GM12892 (cell line): ENCODE measurements at places on chromosomes 5 and 9.

DNA sequence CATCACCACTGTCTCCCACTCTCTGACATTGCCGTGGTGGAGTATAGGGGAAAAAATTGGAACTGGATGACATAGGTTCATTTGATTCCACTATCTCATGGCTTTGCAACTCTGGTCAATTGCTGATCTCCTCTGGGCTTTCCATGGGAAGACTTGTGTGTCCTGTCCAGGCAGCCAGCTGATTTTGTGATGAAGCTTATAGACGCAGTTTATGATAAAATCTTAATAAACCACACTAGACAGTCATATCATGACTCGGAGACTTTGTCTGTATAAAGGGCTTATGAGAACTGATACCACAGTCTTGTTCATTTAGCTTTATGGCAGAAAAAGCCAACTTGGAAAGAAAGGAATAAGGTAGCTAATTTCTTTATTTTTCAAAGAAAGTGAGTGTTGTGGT is 296.5 kb downstream of the MAST4 start:
- DNase-seq: no peak

DNA sequence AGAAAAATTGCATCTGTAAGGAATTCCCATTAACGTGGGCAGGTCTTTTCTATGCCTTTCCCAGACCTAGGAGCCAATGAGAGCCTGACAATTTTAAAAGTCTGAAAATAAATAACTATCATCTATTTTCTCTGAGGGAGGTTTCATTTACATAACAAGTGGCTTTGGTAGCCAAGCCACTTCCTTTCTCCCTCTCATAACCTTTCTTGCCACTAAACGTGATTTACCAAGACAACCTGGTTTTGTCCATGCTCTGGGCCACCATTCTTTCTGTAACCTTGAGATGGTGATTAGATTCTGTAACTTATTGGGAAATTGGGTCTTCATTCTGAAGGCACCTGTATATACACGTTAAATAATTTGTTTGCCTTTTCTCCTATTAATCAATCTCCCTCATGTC is 1046.9 kb downstream of the CDH12 start:
- DNase-seq: no peak

- no peak for DNase-seq
These were observed 26.3 kb upstream of the TENT4A start for GRCh38 chr5:6686915-6687409.

DNA sequence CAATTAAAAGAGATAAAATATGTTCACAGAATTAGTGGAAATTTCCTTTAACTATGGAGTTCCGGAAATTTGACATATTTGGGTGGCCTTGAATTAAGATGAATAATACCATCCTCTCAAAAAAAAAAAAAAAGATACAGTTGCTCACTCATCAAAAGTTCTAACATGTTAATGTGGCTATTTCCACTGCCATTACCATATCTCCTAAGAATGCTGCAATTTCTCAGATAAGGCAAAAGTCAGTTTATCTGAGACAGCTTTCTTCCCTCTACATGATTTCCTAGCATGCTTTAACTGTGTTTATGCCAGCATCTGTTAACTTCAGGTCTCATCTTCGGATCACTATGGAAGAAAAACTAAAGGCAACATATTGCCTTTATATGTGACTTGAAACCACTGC is 2.6 kb downstream of the FASTKD3 start:
- no peak for DNase-seq

DNA sequence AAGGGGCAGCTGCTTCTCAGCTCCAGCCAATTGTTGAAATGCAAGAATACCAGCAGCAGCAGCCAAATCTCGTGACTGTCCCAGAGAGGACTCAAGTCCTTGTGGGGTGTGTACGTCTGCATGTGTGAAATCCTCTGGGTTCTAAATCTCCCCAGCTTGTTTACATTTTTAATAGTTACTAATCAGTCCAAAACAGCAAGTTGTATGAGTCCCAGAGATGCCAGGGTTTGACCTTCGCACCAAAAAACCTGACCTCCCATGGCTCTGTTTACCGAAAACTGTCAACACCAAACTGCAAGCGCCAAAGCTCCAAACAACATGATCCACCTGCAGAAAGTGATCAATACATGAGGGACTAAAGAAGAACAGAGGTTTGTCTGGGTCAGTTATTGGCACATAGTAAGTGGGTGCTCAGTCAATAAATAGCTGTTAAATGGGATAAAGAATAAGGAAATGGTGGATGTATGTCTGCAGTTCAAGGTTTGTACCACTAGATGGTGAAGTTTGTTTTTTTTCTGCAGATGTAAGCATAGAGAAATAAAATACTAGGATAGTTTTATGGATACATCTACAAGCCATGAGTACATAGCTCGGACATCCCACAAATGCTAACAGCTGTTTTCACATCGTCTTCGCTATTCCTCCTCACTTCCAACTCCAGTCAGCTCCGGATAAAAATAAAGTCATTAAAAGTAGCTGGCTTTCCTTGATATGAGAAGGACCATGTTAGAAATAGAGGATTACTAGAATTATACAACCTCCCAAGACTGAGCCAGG is 85.3 kb upstream of the ADRB2 start:
- DNase-seq: no peak

DNA sequence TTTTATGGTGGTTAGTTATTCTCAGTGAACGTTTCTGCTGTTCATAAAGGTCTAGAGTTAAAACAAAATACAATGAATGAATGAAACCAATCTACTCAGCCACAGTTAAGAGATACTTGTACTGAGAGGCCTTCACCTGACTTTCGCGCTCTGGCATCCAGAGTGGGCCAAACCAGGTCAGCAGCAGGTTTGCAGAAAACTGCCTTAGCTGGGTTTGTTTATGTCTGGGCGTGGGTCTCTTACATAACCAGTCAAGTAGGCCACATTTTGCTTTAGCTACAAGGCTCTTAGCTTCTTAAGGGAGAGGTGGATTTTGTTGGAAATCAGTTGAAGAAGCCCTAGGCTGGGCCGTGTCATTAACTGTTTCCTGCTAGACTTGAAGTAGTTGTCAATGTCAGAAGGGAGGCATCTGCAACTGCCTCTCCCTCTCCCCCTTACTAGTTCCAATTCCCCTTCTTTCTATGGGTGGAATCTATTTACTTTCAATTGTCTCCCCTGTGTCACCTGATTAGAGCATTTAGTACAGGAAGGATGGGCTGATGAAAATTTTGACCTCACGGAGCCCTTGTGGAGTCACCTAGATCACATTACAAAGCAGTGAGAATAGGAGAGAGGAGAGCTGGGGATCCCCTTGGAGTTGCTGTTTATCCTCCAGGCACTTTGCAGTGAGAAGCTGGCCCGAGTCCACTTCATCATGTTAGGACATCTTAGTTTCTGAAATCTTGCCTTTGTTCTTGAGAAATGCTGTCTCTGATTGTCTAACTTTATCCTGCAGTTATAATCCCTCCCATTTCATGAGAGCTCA is 200.5 kb downstream of the ARHGEF28 start:
- DNase-seq: no peak

DNA sequence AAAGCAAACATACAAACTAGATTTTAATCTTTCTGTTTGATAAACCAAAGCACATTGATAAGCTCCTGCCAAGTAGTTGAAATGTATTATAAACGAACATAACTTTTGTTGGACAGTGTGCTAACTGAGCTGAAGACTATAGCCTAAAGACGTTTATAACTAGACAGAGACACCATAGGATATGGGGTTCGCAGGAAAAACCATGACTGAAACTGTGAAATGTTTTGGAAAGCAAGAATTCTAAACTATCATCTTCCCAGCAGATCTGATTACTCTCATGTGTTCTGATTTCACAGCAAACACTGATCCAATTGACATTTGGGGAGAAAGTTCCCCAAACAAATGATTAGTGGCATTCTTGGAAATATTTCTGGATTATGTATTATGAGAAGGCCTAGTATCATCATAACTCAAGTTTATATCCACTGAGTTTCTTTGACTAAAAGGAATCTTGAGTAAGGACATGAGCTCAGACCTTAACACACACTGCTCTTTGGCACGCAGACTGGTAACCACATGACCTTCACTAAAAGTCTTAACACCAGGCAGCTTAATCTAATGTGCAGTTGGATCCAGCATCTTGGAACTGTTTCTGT is 375.2 kb downstream of the ZNF608 start:
- DNase-seq: no peak

GRCh38 chr9:4137681-4138099 is 162.2 kb downstream of the GLIS3 start:
- DNase-seq: no peak

- no peak for DNase-seq
These were observed 10.0 kb downstream of the ALG2 start for GRCh38 chr9:99211746-99212145.

GRCh38 chr5:178595150-178595549 is 5.0 kb upstream of the COL23A1 start:
- no peak for DNase-seq

GRCh38 chr5:124027441-124027840 is 515.5 kb downstream of the CSNK1G3 start:
- DNase-seq: no peak

DNA sequence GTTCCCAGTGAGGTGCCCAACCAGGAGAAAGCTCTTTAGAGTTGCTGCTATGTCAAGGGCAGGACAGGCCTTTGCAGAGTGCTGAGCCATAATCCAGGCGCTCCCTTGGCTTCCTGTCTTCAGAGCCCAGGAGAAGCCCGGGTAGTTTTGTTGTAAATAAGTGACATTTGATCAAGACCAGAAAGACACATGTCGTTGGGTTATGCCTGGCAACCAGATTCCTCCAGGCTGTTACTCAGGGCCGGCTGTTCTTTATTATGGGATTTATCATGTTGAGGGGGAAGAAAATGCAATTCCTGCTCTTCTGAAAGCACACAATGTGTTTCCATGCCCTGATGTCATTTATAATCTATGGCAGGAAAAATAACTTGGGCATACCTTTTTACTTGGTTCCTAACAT is 39.3 kb upstream of the SEMA4D start:
- DNase-seq: no peak

DNA sequence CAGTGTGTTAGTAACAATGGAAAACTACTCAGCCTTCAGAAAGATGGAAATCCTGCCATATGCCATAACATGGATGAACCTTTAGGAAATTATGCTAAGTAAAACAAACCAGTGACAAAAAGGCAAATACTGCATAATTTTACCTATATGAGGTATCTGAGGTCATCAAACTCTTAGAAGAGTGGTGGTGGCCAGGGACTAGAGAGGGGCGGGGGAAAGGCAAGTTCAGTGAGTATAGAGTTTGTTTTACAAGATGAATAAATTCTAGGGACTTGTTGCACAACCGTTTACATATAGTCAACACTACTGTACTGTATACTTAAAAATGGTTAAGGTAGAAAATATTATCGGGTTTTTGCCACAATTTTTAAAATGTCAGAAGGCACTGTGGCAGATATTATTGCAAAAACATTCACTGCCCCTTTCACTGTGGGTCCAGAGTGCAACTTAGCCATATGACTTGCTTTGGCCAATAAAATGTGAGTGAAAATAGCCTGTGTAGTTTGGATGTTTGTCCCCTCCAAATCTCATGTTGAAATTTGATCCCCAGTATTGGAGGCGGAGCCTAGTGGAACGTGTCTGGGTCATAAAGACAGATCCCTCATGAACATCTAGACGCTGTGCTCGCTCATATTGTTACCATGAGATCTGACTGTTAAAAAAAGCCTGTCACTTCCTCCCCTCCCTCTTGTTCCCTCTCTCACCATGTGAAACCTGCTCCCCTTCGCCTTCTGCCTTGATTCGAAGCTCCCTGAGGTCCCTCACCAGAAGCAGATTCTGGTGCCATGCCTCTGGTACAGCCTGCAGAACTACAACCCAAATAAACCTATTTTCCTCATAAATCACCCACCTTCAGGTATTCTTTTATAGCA is 9.5 kb downstream of the ZNF367 start:
- no peak for DNase-seq

GRCh38 chr5:32017692-32018367 is 156.3 kb downstream of the GOLPH3 start:
- no peak for DNase-seq

DNA sequence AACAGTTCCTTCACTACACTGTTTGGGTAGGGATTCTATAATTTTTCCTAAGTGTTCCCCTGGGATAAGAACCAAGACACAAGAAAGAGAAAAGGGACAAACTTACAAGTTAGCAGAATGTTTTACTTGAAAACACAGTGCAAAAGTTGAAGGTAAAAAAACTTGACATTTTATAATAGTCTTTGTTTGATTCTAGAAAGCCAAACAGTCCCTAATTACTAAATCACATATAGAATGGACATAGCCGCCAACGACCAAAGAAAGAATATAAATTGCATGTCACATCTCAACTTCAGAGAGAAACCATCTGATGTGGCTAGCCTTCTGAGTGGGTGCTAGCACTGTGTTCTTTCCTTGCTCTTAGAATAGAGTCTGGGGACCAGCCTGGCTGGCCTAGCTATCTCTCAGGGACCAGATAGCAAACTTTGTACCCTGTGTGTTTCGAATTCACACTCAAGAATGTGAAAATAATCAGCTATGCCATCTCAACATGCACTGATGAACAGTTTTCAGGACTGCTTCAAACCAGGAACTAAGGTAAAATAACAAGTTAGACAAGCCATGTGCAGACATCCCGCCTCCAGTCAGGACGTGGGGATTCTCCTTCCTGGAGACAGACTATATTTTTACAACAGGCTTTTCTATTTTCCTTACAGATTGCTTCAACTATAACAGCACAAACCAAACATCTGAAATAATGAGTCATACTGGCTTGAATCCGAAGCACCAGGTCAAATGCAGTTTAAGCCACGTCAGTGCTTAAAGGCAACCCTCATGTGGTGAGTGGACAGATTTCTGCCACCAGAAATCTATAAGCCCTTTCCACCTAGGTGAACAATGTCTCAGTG is 53.7 kb downstream of the LHFPL2 start:
- DNase-seq: no peak

DNA sequence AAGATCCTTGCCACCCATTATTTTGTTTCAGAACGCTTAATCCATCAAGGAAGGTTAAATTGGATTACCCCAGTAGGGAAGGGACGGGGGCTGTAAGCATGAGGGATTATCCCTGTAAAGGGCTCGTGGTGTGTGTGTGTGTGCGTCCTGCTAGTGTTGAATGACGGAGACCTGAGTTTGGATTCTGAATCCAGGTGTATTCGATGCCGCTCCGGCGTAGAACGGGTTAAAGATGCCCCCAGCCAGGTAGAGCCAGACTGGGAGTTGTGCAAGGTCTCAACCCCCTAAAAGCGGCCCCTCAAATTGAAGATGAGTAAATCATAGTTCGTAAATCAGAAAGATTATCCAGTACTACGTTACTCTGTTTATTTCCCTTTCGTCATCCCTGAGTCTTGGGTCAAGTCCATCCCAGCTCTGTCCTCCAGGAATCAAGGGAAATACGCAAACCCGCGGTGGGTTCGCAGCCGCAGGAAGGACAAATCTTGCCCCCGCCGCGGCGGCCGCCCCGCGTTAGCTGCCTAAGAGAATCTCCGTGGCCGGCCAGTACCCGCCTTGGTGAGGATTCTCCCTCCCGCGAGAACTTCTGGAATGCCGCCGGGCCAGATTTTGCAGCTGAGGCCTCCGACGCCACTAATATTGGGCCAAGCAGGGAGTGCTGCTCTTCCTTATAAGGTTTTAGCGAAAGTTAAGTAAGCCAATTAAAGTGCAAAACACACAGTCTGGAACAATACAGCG is 586 bp upstream of the MTAP start:
- DNase-seq: no peak

DNA sequence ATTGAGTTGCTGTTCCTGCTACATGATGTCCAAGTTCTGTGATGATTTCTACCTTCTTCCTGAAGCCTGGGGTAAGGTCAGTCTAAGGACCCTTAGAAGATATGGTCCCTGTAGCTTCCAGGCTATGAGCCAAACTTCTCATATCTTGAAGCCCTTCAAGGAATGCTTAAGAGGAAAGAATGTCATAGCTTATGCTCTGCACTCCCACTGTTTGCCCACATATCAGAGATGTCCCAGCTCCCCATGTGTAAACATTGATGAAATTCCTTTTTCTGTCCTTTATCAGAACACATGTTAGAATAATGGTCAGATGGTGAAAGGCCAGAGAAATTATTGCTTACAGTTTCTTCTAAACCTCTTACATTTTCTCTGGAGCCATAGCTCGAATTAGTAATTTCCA is 41.4 kb upstream of the RUSC2 start:
- DNase-seq: no peak
